Esophagus muscularis mucosa (tissue), 4 donors: ENCODE measurements at places on chromosomes 3 and 15.
A peak's percentile ranks its signal among the peaks of the same experiment; 100 is the strongest.

DNA sequence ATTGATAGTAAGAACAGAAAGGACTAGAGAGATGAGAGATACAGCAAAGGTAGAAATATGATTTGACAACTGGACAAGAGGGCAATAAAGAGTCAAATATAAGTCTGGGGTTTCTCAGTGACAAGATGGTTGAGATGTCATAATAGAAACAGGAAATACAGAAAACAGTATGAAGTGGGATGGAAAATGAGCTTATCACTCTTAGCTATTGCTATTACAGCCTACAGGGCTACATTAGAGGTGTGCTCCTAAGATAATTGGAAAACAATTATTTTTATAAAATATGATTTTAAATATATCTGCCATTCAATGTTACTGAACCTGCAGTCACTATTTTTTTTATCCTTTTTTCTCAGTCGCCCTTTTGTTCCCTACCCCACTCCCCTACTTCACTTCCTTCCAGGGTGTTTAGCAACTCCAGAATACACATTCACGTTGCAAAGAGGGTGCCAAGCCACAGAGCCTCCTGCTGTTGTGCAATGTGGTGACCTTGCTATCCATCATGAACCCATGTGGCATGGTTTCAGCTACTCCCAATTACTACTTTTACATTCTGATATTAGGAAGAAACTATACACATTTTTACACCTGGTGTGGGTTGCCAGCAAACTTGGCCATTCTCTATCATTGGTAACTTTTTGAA lies 6.0 kb downstream of the NRG4 start:
- DNase-seq = no peak

GRCh38 chr15:41689834-41690233 lies 29.6 kb downstream of the MGA start:
- DNase-seq = no peak

GRCh38 chr3:196499061-196499460 lies 4.5 kb downstream of the RNF168 start:
- no peak for DNase-seq

DNA sequence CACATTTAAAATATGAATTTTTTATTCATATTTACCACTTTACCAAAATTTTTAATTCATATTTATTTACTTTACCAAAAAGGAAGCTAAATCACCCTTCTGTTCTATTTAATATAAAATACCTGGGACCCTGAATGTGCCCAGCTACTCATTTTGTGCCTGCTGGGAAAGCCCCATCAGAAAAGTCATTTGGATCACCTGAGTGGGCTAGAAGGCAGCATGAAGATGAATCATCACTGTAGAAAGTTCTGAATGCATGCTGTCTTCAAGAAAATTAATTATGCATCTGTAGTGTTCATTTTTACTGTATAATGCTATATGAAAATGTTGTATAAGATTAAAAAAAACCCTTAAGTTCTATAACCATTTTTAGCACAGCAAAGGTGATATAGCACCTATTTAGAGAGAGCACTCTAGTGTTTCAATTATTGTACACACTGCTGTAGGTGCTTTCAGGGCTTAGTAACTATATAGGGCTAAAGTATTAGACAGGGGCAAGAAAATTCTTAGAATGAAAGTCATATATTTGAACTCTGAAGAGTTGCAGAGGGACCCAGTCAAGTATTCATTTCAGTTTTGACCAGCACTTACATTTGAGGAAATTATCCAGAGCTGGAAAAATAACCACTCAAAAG lies 175.1 kb downstream of the NFKBIZ start:
- no peak for DNase-seq

DNA sequence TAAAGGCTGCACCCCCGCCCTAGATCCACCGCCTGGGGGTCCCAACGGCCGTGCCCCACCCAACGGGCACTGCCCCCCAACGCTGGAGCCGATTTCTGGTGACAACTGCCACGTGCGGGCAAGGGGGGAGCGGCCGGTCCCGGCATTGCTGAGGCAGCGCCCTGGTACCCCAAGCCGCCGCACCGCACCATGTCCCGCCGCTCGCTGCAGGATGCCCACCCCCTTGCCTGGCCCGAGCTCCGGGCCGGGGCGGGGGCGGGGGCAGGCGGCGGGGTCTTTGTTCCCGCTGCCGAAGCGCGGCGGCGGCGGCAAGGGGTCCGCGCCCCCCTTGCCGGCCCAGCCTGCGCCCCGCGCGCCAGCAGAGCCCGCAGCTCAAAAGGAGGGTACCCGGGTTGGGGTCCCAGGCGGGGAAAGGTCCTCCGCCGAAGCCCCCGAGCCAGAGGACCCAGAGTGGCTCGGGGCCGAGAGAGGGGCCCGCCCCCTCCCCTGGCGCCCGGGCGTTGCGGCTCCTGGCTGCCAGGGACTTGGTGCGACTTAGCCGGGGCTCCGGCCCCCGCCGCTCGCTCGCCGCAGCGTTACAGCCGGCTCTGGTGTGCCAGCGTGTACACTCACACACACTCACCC lies 678 bp downstream of the SEMA7A start:
- DNase-seq = no peak

DNA sequence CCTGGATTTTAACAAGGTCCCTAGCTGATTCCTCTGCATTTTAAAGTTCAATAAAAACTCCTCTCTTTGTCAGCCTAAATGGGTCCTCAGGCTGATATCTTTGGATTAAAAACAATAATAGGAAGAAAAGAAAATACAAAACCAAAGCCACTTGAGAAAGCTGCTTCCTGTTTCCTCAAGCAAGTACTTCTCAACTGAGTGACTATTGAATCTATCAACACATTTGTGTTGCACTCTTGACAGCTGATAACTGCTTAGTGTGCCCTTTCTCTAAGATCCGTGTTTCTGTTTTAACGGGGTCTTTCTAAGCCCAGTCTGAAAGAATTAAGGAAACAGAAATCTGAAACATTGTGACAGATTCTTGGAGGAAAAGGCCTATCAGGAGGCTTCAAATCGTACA lies 410.7 kb downstream of the GRM7 start:
- no peak for DNase-seq

DNA sequence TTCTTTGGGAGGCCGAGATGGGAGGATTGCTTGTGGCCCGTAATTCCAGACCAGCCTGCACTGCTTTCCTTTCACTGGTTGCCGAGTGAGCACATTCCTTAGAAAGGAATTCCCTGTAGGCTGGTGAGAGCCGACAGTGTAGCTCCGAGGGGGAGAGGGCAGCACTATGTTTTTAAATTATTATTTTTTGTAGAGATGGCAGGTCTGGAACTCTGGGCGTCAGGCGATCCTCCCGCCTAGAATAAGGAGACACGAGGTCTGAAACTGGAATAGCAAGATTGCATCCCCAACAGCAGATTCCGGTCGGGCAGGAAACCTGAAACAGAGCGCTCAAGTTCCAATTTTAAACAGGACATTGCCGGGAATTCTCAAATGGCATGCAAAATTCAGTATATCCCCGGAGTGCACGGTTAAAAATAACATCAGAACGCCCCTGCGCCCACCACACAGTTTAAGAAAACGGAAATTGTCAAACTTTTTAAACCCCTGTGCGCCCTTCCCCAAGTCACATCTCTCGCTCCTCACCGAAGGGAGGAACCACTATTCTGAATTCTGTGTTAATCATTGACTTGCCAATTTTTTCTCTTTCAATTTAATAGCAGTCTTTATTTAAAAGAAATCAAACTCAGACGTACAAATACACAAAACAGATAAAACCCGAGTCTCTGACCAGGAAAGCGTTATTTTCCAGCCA lies 643 bp upstream of the RNU5B-1 start:
- DNase-seq = no peak

DNA sequence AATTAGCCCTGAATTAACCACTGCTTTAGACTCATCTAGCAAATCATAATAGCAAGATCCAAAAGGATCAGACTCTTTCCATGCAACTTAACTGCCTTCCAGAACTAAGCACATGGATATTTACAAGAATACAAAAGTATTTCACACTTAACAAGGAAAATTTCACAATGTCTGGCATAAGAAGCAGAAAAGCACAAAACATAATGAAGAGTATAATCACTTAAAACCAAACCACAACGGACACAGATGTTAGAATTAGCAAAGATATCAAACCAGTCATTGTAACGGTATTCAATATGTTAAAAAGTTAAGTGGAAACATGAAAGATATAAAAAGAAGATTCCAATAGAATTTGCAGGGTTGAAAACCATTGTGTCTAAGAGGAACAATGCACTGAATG lies 51.5 kb upstream of the COL6A6 start:
- DNase-seq = no peak

GRCh38 chr15:79944622-79945021 lies 26.4 kb downstream of the BCL2A1 start:
- no peak for DNase-seq

DNA sequence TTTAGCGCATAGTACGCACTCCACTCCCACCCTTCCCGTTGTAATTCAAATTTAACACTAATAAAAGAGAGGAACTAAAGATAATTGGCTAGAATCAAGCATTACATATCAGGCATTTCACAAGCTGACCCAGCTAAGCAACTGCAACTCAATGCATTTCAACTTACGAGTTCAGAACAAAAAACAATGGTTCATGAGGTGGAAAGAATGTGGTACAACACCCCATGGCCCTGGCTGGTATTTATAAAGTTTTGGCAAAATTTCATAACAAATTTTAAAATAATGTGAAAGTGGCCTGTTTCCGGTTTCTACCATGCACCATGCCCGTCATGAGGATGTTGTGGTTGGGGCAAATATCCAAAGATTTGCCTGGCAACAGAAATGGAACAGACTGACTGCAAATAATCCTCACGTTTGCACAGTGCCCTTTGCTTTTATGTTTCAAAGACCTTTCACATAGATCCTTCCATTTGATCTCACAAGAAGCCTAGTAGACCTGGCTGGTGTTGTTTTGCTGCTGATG lies 455.3 kb upstream of the NR2F2 start:
- DNase-seq = no peak

GRCh38 chr15:89376388-89376787 lies 41.8 kb upstream of the POLG start:
- no peak for DNase-seq

DNA sequence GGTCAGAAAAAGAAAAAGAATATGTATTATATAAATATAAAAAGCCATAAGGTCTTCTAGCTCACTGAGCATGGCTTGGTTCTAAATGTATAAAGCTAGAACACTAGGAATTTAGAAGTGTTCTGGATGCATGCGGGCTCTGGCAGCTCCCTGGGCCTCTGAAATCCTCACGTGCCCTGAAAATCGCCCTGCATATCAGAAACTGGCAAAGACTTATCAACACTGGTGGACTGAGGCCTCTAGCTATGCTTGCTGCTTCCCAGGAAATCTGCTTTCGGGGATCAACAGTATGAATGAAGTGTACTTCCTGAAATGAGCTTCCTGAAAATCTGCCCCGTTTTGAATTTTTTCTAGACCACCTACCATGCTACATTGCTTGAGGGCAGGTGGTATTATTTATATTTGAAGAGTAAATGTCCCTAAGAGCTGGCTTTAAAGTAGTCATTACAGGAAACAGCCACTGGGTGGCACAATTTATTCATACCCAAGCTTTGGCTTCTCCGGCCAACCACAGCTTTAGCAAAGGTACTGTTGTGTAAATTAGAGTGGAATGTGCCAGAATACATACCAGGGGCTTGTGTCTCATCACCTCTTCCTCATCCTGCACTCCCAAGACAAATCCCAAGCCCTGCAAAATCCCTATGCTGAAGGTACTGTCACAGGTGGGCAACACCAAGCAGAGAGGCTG lies 17.7 kb downstream of the CRTAP start:
- DNase-seq = no peak

DNA sequence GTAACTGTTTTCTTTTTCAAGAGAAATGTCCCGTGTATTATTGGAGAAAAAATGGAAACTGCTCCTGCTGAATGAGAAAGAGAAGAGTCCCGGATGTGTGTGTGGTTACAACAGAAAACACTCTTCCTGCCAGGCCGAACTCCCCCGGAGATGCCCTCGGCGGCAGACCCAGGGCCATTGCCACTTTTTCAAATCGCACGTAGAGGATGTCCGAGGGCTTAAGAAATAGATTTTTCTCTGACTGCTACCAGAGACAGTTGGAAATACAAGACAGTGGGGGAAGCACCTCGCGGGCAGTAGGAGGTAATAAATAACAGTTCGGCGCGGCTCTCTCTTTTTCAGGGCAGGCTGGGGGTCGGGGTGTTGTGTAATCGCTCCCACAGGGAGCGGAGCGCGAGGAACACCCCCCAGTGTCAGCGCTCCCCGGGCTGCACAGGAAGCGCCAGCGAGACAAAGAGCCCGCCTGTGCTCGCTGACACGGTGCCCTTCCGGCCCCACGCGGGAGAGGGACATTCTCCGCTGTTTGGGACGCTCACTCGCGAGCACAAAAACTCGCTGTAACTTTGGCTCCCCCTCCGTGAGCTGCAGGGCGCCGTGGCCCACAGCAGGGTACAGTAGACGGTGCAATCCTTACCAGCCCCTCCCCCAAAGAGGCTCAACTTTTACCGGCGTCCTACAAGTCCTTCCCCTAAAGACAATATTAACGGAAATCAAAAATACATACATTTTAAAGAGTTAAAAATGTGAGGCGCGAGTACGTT lies 1.1 kb downstream of the VGLL4 start:
- DNase-seq = peak; percentile 94

- no peak for DNase-seq
Measured at GRCh38 chr15:40266828-40267304, 16.0 kb downstream of the ANKRD63 start.

DNA sequence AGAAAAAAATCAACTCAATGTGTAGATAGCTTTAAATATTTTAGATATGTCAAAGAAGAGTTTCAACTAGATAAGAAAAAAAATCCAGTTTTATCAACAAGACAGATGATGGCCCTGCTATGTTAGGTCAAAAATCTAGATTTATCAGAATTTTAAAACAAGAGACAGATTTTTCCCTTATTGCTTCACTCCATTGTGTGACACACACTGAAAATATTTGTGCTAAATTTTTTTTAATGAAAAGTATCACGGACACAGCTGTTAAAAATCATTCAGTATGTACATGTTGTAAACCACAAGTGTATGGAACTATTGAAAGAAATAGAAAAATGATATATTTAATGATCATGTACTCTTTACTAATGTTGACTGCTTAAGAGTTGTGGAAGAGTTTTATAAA lies 43.6 kb downstream of the FOXB1 start:
- DNase-seq = no peak

- DNase-seq = no peak
Measured at GRCh38 chr3:102078854-102079808, 229.8 kb downstream of the NFKBIZ start.

DNA sequence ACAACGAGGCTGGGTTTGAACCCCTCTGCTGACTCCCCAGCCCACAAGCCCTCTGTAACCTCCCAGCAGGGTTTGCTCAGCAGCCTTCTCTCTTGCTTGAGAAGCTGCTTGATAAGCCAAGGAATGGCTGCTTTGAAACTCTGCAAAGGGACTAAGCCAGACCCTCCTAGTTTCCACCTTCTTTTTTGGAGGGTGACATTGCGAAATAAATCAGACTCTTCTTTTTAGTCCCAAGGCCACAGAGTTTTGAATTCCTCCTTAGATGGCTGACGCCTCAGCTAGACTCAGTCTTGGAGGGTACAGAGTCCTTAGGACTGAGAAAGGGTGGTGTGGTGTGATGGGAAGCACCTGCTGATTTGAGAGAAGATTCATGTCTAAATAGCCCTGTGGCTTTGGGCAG lies 1.2 kb downstream of the TGM4 start:
- no peak for DNase-seq

DNA sequence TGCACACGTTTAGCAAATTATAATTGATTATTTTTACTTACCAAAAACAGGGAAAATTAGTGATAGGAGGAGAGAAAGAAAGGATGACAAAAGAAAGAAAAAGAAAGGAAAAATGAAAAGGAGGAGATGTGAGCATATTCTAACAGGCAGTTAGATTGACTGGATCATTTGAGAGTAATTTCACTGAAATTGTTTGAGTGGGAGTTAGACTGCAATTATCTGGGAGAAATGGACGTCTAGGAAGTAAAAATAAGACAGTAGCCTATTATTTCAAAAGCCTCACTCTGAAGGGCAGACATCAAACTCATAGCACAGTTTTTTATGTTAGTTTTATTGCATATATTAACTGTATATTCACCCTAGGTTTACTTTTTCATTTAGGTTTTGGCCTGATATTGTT lies 272.8 kb upstream of the POU1F1 start:
- no peak for DNase-seq
